HS-27A (cell line): ENCODE measurements at places on chromosomes 3 and 15.

DNA sequence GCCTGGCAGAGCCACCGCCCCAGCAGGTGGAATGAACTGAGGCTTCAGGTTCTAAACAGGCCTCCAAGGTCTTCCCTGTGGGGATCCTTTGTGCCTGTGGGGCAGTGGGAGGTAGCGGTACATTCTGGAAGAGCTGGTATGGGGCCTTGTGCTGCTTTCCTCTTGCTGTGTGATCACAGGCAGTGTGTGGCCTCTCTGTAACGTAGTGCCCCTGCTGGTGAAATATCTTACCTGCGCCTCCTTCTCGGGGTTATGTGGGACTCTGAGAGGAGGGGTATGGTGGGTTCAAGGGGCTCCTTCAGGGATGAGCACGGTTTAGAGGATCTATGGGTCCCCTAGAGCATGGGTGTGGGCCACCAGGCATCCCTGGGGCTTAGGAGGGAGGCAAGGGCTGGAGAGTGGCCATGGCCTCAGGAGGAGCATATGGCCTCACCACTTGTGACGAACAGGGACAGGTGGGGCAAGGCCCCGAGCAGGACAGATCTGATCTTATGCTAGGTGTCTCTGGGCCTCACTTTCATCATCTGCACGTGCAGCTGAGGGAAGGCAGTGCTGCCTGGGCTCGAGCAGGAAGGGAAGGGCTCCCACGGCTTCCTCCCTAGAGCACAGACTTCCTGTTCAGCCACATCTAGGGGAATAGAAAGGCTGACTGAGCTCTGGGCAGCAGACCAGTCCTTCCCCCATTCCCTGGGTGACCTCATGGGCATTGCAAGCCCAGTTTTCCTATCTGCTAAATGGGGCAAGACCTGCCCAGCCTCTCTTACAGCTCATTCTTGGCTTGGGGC is 1.9 kb upstream of the ALS2CL start:
- no peak for DNase-seq

DNA sequence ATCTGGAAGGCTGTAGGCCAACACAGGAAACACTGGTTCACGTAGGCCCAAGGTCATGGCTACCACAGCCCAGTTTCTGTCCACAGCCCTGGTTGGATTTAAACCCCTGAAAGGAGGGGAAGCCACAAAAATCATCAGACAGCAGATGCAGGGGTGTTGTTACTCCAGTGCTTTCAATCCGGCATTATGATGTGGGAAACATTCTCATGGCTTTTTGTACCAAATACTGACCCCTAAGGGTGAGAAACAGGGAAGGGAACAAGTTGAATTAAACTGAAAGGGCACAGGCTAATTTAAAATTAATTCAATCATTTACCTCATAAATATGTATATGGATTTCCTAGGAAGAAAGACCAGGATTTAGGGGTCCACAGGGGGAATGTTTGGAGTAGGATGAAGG is 375.6 kb downstream of the CTNNB1 start:
- DNase-seq: no peak

- no peak for DNase-seq
Observed at GRCh38 chr3:36416599-36416998, 36.3 kb downstream of the STAC start.

GRCh38 chr3:127762077-127762786 is 60.1 kb downstream of the MGLL start:
- no peak for DNase-seq

GRCh38 chr3:116000311-116000710 is 377.0 kb downstream of the GAP43 start:
- peak; percentile 77 for DNase-seq

- DNase-seq: no peak
Observed at GRCh38 chr3:14582045-14582410, 41.9 kb upstream of the GRIP2 start.

GRCh38 chr15:79105141-79105540 is 14.6 kb upstream of the RASGRF1 start:
- DNase-seq: no peak

DNA sequence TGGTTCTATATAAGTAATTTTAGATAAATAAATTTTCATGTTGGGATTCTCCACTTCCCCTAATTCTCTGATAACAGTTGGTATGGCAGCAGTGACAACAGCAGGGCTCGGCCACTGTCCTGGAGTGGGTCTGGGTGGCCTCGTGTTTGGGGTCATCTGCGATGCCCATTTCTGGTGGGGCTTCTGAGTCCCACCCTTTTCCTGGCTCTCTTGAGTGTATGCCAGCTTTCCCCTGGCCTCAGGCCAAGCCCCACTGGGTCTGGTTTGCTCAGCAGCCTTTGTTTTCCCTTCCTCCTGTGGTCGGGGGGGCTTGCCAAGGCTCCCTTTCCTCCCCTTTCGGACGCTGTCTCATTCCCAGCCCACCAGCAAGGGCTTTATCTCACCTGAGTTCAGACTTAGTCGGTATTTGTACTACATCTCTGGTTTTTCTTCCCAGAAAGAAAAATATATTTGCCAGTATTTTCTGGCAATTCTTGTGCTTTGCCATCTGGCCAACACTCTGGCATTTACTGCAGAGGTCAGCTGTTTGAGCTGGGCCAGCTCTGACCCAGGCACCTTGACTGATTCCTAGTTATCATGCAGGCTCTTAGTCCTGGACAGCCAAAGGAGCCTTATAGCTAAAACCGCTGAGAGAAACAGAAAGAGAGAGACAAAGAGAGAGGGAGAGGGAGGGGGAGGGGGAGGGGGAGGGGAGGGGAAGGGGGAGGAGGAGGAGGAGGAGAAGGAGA is 35.2 kb downstream of the MYZAP start:
- no peak for DNase-seq

DNA sequence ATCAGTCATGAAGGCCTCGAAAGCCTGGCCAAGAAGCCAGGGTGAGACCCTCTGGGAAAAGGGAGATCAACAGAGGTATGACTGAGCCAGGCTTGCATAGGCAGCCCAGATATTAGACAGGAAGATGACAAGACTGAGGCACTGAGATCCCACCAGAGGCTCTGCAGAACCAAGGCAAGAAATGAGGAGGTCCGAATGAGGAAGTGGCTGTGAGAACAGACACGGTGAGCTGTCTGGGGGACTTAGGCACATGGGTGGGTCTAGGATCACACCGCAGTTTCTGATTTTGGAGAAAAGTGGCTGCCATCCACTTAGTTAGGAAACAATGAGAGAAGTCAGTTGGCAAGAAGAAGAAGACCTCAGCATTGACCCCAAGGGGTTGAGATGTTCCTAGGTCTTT is 31.5 kb upstream of the PRSS50 start:
- DNase-seq: no peak

DNA sequence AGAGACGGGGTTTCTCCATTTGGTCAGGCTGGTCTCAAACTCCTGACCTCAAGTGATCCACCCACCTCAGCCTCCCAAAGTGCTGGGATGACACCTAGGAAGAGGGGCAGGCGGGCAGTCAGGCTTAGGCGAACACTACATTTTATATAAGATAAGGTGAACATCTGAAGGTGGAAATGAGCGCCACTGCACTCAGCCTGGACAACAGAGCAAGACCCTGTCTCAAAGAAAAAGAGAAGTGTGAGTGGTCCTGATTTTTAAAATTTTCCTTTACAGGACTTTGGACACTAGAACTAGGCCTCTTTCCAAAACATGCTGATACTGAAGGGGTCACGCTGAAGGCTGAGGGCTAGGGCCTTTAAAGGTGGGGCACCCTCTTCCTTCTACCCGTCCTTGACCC is 48.0 kb downstream of the ZDHHC19 start:
- no peak for DNase-seq

DNA sequence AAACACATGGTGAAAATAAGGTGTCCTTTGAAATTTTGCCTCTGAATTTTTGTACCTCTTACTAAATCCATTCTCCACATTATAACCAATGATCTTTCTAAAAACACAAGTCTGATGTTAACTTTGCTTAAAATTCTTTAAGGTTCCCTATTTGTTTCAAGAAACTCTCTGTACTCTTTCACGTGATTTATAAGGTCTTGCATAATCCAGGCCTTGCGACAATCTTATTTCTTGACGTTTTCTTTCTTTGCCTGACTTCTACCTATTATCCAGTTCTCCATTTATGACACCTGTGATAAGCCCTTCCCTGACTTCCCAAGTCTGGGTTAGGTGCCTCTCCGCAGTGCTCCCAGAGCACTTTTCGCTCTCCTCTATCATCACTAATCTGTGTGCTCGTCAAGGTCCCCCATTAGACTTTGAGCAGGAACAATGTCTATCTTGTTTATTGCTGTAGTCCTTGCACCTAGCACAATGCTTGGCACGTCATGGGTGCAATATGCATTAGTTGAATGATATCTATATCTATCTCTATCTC is 24.3 kb upstream of the KPNA1 start:
- DNase-seq: no peak

GRCh38 chr3:93961489-93961888 is 12.2 kb downstream of the PROS1 start:
- no peak for DNase-seq

DNA sequence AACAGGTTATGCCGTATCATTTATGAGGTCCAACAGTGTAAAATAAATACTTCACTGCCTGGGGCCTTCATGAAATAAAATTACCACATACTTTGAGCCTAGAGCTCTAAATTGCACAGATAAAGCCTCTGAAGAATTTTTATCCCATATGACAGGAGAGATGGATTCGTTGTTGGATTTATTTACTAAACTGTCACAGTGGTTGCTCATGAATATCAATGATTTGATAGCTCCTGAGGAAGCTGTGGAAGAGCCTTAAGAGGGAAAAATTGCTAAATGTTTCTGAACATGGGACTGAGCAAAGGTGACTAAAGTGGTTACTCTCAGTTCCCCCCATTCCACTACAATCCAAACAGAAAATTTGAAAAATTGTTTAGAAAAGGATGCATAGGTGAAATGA is 558.9 kb upstream of the IL12A start:
- DNase-seq: no peak

DNA sequence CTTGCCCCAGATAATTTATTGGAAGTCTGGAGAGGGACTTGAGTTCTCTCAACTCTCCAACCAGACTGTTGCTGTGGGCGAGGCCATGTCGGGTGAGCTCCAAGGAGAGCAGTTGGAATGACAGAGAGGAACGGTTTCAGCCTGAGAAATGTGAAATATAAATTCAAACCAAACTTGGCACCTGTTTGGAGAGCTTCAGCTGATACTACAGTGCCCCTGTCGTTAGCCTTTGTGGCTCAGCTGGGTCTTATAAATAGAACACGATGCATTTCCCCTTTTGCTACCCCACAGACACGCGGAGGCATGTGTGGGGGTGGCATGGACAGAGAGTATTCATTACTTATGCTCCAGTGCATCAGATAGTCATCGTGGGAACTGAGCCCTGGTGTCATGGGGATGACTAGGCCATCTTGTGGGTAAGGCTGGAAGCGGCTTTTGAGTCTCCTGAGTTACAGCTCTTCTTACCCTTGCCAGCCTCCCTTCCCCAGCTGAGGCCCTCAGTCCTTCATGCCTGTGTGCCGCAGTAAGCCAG is 15.6 kb downstream of the SMAD3 start:
- peak; percentile 95 for DNase-seq

- DNase-seq: no peak
Observed at GRCh38 chr3:149015393-149015792, 24.1 kb downstream of the GYG1 start.

- DNase-seq: no peak
Observed at GRCh38 chr3:24494618-24495325, at the start of gene THRB. THRB (minus strand) TSS chr3:24494850.

- no peak for DNase-seq
Observed at GRCh38 chr3:40718209-40718608, 193.4 kb downstream of the ZNF621 start.
